Activated CD4-positive, alpha-beta T cell treated with anti-CD3 and anti-CD28 coated beads for 1 hour (primary cell): ENCODE measurements at places on chromosomes 5 and 9.

GRCh38 chr9:116658265-116658664, 28.8 kb upstream of the TRIM32 start:
- no peak for DNase-seq

- no peak for DNase-seq
Measured at GRCh38 chr5:16733331-16734006, 116.7 kb upstream of the RETREG1 start.

DNA sequence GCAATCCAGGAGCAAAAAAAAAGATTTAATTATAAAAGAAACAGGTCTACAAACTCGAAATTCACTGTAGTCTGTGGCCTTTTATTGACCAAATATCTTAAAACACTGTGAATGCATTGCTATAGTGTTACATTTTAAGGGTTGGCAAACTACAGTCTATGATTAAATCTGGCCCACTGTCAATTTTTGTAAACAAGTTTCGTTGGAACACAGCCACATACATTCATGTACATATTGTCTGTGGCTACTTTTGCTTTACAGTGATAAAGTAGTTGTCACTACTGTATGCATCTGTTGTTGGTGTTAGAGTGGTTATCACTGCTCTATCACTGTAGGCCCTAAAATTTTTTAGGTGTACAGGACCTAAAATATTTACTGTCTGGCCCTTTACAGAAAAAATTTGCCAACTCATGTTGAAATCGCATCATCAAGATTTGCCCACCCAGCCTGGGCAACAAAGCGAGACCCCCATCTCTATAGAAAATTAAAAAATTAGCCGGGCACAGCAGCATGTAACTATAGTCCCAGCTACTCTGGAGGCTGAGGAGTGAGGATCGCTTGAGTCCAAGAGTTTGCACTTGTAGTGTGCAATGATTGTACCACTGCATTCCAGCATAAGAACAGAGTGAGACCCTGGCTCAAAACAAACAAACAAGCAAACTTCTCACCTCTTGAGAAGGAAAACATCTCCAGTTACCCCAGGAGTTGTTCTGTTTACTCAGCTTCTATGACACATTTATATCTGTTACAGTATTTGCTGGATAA, 89.0 kb downstream of the ERBIN start:
- DNase-seq: no peak

DNA sequence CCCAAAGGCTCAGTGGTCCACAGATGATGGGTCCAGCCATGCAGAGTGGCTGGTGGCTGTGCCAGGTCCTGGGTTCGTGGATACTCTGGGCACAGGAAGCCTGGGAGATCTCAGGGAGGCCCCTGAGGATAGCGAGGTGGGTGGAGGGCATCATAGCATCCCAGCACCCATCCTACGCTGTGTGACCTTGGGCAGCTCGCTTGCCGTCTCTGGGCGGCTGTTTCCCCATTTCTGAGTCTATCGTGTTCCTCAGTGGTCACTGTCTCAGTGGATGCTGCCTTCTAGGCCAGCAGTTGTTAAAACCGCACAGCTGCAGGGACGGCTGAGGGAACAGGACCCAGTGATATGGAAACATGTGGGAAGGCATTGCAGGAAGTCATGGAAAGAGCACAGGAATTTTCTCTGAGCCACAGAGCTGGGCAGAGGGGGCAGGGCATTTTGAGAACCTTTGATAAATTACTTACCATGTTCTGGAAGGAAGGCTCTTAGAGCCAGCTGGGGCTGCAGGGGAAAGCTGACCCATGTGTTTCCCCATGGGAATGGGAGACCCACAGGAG, 86.4 kb upstream of the COL5A1 start:
- no peak for DNase-seq

- DNase-seq: no peak
Measured at GRCh38 chr9:124295159-124295794, 37.5 kb downstream of the NEK6 start.

- DNase-seq: no peak
Measured at GRCh38 chr9:32385152-32385884, 875 bp downstream of the ACO1 start.

- DNase-seq: no peak
Measured at GRCh38 chr5:140216478-140217074, 41.6 kb downstream of the CYSTM1 start.

- no peak for DNase-seq
Measured at GRCh38 chr5:139196296-139196956, 1.7 kb downstream of the SIL1 start.

DNA sequence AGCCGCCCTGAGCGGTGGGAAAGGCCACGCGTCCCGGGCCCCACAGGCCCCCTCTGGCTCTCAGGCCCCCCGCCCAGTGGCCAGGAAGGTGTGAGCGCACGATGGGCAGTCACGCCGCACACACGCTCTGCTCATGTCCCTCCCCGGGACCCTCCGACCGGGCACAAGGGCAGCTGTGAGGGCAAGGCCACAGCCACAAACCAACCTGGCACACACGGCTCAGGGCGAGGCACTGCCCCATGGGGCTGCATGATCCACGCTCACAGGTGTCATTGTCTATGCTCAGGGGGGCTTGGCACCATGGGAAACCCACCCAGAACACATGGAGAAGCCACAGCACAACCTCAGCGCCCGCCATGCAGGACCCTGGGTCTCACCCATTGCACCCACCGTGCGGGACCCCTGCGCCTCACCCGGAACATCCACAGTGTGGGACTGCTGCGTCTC, 51.3 kb downstream of the SLC12A7 start:
- DNase-seq: no peak

DNA sequence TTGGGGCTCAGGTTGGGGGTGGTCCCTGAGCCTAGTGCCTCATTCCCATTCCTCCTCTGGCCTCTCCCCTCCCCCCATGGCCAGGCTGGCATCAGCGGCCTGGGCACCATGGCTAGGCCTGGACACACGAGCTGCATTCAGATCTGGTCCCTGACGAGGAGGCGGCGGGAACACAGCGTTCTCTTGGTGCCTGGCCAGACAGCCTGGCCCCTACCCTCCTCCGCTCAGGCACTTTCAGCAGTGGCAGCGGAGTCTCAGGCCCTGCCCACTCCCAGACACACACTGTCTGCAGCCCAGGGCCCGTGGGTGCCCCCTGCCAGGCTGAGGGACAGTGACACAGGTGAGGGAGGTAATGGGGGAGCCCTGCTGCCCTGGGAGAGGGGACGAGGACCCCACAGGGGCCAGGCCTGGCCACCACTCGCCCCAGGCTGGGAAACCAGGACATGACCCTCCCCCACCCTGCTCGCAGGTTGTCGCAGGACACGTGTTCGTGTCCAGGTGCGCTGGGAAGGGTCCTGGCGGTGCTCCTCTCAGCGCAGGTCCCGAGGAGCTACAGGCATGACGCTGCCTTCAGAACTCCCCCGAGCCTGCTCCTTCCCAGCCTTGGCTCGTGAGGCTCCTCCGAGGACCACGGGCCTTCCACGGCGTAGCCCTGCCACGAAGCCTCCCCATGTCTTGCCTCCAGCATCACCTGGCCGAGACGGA, 19.9 kb upstream of the UBAC1 start:
- DNase-seq: no peak

DNA sequence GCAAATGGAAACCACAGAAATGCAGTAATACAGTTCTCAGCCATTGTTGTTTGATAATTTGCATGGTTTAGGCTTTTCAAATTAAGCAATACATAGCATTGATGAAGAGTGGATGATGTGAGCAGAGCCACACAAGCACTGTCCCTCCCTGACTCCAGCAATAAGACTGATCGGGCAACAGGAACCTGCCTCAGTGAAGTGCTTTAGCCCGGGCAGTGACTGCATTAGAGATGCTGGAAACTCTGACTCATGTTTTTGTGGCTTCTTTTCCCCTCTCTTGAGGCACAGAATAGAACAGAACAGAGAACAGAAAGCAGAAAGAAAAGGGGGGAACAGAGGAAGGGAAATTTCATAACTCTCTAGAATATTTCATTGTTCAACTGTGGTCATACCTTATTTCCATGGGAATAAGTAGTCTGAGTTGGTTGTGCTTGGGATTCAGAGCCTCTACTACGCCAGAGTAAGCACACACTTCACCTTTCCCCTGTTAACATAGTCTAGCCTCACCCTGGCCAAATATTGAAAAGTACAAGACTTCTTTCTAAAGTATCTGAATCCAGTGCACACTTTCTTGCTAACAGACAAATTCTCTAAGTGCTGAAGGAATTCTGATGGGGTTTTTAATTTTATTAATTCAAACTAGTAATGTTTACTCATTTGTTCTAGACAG, 164.8 kb upstream of the VCAN start:
- DNase-seq: no peak

DNA sequence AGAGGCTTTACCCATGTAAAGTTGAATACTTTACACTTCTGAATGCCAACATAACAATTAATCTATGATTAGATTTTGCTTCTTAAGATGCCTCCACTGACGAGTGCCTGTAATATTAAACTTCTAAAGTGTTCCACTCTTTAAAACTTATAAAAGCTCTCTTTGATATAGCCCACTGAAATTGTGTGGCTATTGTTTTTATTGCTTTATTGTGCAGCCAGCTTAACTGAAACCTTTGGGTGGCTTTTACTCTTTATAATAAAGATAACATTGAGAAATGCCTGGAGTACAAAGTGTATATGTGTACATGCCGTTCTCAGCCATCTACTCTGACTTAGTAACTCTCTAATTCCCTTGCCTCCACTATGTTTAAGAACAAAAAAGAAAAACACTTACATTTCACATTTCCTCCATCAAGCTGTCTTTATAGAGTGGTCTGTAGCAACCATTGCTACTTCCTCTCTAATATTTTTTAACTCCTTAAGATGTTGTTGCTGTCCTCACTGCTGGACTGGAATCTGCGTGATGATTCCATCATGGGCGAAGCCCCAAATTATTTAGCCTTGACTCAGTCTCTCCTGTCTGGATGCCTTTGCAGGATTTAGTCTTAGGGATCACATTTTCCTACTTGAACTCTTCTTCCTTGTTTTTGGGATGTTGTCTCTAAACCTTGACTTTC, 9.1 kb downstream of the PIK3R1 start:
- DNase-seq: no peak

DNA sequence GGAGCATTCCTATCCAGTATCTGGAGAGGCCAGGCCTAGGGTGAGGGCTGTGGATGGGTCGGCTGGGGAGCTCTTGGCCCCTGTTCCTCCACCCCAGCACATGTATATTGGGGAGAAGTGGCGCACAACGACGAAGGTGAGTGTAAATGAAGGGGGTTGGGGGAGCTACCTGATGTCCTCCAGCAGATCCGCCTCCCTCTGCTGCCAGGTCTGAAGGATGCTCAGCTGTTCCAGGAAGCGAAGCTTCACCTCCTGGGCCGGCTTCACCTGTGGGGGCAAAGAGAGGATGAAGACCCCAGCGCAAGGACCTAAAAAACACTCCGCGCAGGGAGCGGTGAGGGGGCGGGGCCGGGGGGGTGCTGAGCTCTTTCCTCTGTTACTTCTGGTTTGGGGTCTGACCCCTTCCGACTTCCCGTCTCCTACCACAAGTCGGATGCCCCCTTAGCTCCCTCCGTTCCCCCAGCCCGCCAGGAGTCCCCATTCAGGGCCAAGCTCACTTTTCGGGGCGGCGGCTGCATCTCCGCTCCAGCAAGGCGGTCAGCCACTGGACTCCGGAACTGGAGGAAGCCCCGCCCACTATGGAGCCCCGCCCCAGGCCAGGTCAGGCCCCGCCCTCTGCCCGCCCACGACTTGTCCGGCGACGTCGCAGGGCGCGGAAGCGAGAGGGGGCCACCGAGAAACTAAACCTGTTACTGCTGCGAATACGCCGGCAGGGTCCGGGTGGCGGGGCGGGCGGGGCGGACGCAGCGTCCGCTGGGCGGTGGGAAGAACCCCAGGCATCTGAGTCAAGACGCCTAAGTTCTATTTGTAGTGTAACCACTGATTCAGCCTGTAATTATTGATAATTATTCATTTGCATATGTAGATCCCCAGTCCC, at the start of gene FCHSD1:
TSS of gene FCHSD1 (minus strand) at position 568 of the 877 bp plus-strand sequence. CDS start at position 518, 50 bp downstream.
- DNase-seq: peak; percentile 68

DNA sequence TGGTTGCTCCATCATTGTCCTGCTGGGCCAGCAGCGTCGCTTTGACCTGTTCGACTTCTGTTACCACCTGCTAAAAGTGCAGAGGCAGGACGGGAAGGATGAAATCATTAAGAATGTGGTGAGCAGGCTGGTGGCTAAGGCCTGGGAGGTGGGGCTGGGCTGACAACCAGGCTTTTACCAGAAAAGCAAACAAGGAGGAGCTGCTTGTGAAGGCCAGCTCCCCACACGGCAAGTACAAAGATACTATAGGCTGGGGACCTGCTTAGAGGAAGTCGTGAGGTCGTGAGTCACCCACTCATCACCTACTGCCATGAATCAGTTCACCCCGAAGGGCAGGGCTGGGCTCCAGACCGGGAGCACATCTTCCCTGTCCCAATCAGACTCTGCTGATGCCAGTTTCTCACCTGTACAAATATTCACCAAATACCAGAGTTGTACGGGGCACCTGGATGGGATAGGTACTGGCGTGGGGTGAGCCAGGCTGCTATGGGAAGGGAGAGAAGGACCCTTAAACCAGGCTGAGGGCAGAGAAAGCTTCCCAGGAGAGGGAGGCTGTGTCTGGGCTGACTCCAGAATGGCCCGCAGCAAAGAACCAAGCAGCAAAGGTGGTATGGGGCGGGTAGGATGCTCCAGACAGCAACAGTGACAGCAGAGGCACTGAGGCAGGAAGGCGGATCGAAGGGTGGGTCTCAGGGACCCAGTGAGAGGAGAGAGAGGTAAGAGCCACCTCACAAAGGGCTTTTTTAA, 69.3 kb upstream of the NIPAL4 start:
- no peak for DNase-seq

DNA sequence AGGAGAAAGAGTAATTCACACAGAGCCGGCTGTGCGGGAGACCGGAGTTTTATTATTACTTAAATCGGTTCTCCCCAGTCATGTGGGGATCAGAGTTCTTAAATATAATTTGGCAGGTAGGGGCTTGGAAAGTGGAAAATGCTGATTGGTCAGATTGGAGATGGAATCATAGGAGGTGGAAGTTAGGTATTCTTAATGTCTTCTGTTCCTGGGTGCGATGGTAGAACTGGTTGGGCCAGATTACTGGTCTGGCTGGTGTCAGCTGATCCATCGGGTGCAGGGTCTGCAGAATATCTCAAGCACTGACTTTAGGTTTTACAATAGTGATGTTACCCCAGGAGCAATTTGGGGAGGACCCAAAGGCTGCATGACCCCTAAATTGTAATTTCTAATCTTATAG, 4.6 kb upstream of the CERCAM start:
- DNase-seq: no peak

- DNase-seq: no peak
Measured at GRCh38 chr9:13971415-13971814, 342.5 kb downstream of the NFIB start.

DNA sequence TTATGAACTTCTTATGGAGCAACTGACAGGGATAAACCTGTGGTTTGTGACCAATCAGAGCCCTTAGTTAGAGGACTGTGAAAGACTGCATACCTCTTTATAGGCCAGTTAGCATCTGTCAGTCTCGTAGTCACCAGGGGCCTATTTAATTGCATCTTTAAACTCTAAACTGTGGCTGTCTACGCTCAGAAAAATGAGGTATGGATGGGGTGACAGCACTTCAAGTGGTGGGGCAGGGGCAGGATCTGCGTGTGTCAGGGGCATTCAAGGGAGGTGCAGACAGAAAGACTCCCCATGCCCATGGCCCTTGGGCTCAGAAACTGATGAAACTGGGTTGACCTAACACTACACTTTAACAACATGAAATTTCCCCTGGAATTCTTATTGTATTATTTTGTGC, 132.6 kb upstream of the TBCA start:
- DNase-seq: no peak

GRCh38 chr9:116377179-116377798, 223.7 kb downstream of the PAPPA start:
- DNase-seq: no peak
